ENCODE measurements at places on chromosomes 2 and 18.

- no peak for DNase-seq
These were observed 66.3 kb upstream of the GLI2 start for GRCh38 chr2:120669121-120669952.

DNA sequence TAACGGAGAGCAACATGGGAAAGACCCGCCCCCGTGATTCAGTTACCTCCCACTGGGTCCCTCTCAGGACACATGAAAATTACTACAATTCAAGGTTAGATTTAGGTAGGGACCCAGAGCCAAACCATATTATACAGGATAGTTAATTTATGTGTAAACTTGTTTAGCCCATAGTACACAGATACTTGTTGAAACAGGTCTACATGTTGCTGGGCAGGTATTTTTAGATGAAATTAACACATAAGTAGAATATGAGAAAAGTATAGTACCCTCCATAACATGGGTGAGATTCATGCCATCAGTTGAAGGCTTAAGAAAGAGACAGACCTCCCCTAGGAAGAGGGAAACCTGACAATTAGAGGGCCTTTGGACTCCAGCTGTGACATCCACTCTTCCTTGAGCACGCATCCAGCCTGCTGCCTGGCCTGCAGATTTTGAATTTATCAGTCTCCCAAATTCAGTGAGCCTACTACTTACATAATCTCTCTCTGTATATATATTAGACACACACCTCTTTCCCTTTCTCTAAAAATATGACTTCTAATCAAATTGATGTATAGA lies 463.5 kb upstream of the NETO1 start:
- DNase-seq: no peak

- no peak for DNase-seq
These were observed 57.8 kb upstream of the MAP3K20 start for GRCh38 chr2:173017646-173018420.

DNA sequence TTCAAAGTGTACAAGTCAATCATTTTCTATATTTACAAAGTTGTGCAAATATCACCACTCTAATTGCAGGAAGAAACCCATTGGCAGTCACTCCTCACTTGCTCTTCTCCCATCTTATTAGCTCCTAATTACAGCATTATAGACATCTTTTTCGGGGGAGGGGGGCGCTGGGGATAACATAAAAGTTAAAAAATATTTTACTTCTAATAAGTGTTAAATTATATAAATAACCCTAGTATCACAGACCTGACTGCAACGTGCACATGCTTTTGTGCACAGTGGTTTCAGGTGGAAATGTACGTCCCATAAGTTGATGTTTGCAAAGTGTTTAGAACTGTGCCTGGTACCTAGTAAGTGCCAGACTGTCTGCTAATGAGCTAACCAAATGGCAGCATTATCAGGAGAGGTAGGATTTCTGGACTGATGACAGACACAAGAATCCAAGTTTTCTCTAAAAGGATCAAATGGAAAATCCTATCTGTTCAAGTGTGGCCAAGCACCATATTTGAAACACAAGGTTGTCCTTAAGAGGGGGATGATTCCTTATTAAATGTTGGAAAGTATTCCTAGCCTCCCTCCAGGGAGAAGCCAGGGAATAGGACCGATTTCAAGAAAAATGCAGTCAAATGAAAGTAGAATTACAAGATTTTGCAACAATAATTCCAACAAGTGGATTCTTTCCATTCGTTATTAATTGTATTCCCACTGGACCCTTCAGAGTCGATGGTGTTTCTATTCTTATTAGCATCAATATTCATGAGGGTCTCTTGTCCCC lies 70.0 kb downstream of the ACKR3 start:
- no peak for DNase-seq

- no peak for DNase-seq
These were observed 169.1 kb upstream of the THUMPD2 start for GRCh38 chr2:39948016-39948719.

- peak; percentile 18 for DNase-seq
These were observed 166.2 kb upstream of the MAP3K20 start for GRCh38 chr2:172909454-172909853.

DNA sequence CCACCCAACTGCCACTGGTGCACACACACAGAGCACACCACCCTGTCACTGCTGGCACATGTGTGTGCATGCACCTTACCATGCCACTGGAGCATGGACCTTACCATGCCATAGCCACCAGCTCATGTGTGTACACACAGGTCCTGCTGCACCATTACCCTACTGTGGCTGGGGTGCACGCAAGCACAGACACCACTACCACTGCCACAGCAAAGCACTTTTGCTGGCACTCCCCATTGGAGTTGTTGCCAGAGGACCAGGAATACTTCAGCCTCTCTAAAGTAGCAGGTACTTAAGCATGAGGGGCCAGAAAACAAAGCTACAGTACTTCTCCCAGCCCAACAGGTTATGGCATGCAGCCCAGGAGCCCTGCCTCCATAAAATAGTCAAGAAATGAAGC lies 404.8 kb downstream of the MBD2 start:
- DNase-seq: no peak

DNA sequence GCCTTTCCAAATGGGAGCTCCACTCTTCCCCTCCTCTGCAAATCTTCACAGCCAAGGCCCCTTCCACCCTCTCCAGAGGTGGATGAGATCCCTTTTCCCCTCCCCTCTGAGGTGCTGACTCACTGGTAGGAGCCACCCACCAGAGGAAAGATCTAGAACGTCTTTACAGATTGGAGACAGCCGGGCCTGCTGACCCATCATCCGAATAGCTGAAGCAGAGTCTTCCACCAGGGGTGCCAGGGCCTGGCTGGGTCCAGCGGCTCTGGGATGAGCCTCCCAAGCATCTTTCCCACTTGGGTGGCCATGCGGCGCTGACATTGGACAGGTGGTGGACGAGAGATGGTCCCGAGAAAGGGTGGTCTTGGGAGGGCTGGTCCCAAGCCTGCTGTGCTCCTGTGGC lies 9.0 kb downstream of the ERFE start:
- DNase-seq: no peak

DNA sequence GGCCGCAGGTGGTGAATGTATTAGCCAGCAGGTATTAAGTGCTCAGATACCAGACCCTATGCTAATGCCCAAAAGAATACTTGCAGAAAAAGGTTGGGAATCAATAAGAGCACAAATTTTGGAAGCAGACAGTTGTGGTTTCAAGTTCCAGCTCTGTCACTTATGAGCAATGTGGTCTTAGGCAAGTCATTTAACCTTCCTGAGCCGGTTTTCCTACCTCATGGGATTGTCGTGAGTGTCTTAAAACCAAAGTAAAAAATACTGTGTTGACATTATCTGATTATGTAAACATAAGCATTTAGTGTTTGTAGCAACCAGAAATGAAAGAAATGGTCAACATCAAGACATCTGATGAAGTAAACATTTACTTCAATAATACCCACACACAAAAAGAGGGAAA lies 93.0 kb upstream of the CHST9 start:
- no peak for DNase-seq

DNA sequence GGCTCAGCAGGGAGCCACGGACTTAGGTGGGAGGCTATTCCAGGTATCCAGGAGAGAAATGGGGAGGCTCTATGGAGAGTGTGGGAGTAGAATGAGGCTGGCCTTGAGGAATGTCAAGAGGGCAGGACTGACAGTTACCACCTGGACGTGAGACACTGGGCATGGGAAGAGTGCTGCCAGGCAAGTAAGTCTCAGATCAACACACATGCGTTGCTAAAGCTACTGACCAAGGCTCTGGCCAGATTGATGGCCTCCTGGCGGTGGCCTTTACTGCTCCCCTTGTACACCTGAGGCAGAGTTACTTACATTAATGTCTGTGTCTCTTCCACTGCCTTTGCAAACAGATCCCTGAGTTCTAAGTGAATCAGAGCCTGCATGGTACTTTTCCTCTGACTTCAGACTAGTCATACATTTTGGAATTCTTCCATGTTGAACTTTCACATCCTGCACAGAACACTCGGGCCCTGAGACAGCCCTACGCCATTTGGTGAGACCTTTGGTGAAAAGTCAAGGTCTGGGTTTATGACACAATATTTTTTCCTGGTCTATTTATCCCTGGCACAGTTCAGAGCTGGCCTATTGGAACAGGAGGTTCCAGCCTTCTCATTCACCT lies 398.8 kb upstream of the TRIB2 start:
- DNase-seq: no peak

- no peak for DNase-seq
These were observed 1.3 kb upstream of the ZNF24 start for GRCh38 chr18:35345460-35345921.

- DNase-seq: peak; percentile 44
These were observed 31.3 kb downstream of the SP140 start for GRCh38 chr2:230256733-230257332.

DNA sequence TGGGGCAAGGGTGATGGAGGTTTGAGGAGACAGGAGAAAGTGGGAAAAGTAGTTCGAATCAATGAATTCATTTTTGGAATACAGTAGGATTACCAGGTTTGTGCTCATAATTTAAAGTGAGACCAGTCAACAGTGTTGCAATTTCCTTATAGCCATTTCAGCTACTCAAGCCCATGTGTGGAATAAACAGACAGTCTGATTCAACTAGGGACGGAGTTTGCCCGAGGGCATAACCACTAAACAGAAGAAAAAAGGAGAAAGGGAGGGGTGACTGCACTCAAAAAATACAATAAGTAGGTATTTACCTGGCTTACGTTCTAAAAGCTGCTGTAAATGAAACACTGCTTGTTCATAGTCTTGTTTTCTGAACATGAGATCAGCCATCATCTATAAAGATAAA lies 55.2 kb downstream of the TTC21B start:
- DNase-seq: no peak

GRCh38 chr2:75595541-75596395 lies 35.0 kb upstream of the EVA1A start:
- DNase-seq: no peak

- no peak for DNase-seq
These were observed 25.5 kb downstream of the MRPL35 start for GRCh38 chr2:86224645-86225355.

DNA sequence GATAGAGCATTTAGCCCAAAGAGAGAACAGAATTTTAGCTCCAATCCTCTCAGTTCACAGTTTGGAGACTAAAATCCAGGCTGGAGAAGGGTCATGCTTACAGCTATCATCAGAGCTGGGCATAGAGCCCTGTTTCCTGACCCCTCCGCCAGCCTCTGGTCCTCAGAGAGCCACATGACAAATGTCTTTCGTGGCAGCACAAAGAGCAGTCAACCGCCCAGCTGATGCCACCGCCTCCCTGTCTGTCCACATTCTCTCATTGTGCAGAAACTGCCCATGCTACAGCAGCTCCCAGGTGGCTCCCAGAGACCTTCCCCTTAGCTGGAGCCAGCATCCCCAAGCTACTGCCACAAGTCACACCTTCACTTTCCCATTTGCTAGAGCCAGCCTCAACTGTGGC lies 7.6 kb downstream of the KCNK3 start:
- no peak for DNase-seq

DNA sequence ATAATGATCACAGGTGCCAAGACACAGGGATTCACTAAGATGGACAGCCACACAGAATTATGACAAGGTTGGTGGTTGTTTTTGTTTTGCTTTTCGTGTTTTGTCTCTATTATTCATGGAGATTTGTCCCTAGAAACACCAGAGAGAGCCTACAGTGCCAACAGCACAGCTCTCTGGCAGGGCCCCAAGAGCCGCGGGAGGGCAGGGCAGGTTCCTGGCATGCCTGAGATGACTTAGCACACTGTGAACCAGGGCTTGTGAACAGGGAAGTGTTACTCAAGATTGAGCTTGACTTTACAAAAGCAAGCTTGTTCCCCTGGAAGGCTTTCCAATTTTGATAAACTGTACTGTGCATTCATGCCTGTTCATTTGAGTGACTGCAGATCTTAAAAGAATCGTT lies 437.4 kb upstream of the SALL3 start:
- DNase-seq: no peak

- DNase-seq: no peak
These were observed 383.4 kb downstream of the PTPRM start for GRCh38 chr18:7950380-7951136.

GRCh38 chr2:99822474-99823207 lies 319.7 kb downstream of the AFF3 start:
- no peak for DNase-seq

DNA sequence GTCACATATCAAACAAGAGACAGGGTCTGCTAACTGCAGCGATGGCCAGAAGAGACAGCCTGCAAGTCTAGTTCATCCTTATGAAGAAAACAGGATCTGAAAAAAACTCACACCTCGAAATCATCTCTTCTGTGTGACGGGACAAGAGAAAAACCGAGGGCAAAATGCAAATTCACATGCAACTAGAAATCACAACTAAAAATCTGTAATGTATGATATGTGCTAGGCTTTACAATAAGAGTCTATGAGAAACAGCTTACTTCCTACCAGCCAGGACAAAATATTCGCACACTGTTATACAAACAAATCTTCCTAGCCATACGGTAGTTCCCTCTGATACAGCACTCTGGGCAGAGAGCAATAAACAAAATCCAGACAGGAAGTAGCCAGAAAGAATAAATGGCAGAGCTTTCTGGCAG lies 48.8 kb downstream of the ANKRD44 start:
- no peak for DNase-seq

DNA sequence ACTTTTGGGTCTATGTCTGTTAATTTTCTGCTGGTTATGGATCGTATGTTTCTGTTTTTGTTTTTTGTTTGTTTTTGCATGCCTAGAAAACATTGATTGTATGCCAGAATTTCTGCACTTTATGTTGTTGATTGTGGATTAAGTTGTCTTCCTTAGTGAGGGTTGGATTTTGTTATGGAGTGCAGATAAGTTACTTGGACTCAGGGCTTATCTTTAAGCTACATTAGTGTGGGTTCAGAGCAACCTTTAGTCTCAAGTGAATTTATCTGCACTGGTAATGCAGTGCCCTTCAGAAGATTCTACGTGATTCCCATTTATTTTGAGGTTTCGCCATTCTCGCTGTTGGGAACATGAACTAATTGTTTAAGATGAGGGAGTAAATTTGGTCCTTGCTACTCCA lies 32.9 kb downstream of the UBR3 start:
- no peak for DNase-seq

DNA sequence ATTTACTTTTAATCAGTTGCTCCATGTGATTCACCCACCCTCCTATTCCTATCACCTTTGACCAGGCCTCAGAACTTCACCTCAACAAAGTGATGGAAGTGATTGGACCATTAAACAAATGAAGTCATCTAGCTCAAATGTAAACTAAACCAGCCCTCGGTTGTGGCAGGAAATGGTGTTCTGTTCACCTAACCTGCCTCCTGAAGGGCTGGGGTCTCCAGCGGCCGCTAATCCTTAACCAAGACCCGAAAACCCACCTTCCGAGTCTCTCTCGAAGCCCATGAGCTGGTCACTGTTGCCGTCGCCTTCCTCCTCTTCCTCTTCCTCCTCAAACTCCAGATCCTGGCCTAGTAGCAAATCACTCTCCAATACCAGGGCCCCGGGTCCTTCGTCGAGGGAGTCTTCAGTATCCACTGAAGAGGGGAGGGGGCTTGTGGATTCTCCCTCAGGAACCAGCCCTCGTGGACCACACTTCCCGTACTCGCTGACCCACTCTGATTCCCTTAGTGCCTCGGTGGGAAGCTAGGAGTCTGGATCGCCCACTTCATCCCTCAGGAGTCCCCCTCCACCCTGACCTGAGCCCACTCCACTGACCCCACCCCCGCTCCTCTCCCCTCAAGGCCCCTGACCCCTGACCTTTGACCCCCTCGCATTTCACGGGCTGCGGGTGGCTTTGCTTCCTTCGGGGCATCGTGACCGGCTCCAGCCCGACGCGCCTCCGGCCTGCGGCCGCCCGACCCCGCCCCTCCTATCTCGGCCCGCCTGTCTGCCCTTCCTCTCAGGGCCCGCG lies 503 bp downstream of the ZNF513 start:
- peak; percentile 43 for DNase-seq

Data from GM06990 (cell line).